ENCODE measurements at places on chromosomes 7 and 10.

- DNase-seq, result no peak
Observed at GRCh38 chr7:85833066-85833465, 646.2 kb upstream of the SEMA3D start.

DNA sequence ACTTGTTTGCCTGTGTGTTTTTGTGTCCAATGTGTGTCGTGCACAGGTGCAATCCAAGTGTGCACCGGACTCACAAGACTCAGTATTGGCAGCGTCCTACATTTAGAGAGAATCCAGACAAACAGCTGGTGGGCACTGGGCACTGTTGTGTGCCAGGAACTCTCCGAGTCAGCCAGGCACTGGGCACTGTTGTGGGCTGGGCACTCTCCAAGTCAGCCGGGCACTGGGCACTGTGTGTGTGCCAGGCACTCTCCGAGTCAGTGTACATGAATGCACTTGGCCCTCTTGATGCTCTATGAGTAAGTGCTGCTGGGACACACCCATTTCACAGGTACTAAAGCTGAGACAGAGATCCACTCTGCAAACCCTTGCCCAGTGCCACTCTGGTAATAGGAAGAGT, 303.5 kb downstream of the PTPRN2 start:
- DNase-seq, result no peak

- DNase-seq, result no peak
Observed at GRCh38 chr7:50662041-50662694, 97.0 kb upstream of the DDC start.

GRCh38 chr7:13061115-13061514, 373.7 kb downstream of the ARL4A start:
- DNase-seq, result no peak

DNA sequence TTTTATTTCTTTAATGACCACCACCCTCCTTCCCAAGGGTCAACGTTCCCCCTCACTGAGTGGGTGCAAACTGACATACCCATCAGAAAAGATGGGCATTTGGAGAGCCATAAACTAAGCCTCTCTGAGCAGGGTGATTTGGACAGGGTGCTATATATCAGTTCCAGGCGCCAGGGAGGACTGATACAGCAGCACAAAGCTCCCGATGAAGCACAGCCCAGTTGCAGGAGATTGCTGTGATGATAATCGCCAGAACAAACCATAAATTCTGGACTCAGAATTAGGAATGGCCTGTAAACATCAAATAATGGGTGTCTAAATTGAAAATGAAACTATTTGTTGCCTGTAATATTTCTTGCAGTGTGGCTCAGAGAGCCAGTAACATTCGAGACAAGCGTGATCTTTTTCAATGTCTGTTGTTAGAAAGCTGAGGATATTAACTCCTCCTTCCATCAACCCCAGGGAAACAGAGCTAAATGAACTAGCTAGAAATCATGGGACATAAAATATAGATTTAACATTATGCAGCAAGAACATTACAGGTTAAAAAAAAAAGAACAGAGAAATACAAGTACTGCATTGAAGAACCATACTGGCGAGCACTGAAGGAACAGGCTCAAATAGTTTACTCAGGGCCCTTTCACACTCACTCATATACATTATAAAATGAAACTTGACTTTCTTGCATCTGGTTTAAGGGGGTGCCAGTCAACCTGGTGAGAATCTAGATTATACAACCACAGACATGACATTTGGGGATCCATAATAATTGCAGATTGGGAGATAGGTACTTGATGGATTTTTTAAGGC, 137.5 kb upstream of the LRRTM3 start:
- DNase-seq, result no peak

DNA sequence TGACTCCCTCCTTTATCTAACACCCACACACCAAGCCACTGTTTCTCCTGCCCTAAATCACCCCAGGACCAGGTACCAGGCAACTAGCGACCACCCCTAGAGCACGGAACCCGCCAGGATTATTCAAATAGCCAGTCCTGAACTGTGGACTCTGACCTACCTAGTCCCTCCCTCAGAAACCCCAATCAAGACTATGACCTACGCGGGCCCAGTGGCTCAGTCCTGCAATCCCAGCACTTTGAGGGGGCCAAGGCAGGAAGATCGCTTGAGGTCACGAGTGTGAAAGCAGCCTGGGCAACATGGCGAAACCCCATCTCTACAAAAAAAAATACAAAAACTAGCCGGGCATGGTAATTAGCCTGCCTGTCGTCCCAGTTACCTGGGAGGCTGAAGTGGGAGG, 232.8 kb upstream of the FOXK1 start:
- DNase-seq, result no peak

GRCh38 chr7:48285373-48285772, 114.1 kb downstream of the ABCA13 start:
- no peak for DNase-seq

GRCh38 chr10:101207026-101207425, 22.2 kb downstream of the LBX1 start:
- no peak for DNase-seq

Data from left kidney (tissue), 8 donors.